Ascending aorta (tissue), 2 donors: ENCODE measurements at places on chromosomes 7 and 10.

- no peak for DNase-seq
These were observed 329.7 kb upstream of the SHH start for GRCh38 chr7:156141941-156142340.

DNA sequence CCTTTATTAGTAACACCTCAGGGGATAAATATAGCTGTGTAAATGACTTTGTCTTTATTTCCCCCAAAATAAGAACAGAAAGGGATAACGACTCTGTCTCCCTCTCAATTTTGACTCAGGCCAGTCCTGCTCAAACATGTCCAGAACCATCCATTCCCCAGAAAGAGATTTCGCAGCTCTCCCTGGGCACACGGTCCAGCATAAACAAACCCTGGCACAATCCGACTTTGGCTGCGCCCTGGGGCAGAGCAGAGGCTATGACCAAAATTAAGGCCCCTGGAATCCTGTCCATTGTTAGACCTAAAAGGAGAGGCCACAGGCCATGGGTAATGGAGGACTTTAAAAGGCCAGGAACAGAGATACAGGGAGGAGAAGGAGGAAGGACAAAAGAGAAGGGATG lies 99.1 kb downstream of the PRPF18 start:
- DNase-seq = no peak

DNA sequence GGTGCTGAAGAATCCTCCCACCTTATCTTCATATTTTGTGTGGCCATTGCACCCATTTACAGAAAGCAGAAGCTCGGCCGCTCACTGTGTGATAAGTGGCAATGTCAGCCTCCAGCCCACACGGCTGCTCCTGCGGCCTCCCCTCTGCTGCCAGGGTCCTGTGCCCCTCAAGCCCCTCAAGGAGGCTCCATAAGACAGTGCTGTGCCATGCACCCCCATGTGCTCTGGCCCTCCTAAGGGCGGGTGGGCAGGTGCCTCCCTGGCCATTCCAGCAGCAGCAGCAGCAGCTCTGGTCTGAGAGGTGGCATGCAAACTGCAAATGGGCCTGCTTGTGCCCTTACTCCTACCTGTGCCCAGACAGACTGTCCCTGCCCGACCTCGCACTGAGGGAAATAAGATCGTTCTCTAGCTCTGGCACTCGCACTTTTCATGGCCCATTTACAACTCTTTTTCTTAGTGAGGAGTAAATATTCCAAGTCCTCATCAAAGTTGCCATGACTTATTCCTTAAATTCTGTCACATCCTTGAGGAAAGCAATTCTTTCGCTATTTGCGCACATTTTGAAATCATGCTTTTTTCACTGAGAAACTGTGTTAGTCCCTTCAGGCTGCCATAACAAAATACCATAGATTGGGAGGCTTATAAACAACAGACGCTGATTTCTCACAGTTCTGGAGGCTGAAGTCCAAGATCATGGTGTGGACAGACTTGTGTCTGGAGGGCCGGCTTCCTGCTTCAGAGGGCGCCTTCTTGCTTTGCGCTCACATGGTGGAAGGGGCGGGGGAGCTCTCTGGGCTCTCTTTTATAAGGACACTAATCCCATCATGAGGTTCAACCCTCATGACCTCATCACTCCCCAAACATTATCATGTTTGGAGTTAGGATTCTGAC lies 187.8 kb downstream of the COBL start:
- DNase-seq = no peak

- no peak for DNase-seq
These were observed 81.5 kb downstream of the SEMA3C start for GRCh38 chr7:80837345-80837744.

DNA sequence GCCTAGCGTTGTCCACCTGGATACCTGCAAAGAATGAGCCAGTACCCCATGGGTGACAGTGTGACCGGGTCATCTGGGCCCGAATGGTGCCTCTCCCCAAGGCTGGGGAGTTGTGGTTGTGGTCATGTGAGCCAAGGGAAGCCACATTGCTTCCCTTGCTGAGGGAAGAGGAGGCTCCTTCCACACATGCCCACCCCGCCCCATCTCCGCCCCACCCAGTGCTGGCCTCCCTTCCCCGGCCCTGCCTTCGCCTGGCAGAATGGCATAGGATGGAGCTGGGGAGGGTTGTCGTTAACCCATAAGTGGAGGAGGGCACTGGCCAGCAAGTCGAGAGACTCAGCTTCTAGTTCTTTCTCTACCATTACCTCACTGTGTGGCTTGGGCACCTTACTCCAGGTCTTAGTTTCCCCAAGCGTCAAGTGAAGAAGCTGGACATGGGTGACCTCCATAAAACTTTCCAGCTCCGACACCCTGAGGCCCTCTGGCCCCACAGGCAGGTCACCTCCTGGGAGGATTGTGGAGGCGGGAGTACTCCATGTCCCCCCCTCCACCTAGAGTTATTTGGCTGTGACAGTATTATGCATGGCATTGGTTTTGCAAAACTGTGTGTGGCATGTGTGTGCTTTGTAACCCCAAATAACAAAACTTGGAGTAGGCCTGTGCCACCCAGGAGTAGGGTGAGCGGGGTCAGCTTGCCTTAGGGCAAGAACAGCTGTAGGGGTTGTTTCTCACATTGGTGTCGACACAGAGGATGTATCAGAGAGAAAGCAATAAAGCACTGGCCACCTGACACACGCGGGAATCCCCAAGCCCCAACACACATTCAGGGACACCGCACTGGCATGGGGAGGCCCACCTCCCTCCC lies 90.5 kb upstream of the MACROH2A2 start:
- no peak for DNase-seq

DNA sequence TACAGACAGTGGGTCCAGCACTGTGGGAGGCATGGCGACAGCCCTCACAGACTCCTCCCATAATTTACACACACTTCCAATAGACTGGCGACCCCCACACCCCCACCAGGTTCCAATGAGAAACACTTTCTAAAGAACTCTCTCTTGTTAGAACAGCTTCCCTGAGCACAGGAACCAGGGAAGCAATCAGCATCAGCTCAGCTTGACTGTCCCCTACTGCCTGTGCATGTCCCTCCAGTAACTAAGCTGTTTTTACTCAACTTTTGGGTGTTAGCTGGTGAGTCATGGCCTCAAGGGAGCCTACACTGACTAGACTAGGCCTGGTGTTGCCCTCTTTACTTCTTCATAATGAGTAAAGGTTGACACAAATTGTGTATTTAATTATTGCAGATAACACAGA lies 32.6 kb upstream of the HERPUD2 start:
- DNase-seq = no peak

- no peak for DNase-seq
These were observed 202.6 kb upstream of the FOXK1 start for GRCh38 chr7:4479367-4480039.

DNA sequence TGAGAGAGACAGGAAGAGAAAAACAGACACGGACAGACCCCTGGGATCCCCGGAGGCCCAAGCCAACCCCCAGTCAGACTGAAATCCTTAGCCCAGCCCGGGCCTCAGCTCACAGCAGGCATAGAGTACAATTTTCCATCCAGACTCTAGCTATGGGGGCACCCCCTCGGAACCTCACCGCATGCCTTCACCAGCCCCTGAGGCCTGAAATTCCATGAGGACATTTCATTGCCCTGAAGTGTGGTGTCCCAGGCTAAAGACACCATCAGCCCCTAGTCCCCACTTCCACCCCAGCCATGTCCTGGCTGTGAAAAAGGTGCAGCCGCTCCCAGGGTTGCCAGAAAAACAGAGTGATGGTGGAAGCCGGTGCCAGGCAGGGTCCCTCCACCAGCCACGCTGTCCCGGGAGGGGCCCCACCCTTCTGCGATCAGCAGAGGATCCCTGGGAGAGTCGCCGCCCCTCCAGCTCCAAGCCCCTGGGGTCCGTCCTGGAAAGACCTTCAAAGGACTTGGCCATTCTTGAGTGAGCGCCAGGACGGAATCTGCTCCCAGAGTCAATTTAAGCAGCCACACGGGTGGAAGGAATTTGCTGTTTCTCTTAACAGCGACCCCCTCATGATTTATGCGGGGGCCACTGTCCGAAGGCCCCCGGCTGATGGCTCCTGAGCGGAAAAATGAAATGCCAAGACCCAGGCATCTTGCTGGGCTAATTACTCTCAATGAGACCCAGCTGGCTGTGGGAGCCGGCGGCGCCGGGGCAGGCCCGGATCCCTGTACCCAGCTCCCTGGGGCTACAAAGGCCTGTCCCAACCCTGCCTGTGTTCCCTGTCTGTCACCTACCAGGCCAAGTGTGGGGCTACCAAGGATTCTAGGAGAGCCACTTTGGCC lies 23.2 kb downstream of the MYL10 start:
- DNase-seq = no peak
